Activated T-cell treated with anti-CD3 and anti-CD28 coated beads for 48 hours (primary cell): ENCODE measurements at places on chromosomes 4 and X.

- no peak for DNase-seq
These were observed 846.7 kb upstream of the EPHA5 start for GRCh38 chr4:66516940-66517339.

- no peak for DNase-seq
These were observed 25.9 kb upstream of the ING2 start for GRCh38 chr4:183478926-183479325.

- DNase-seq, result no peak
These were observed 148.6 kb downstream of the EPHA5 start for GRCh38 chr4:65521666-65522065.

DNA sequence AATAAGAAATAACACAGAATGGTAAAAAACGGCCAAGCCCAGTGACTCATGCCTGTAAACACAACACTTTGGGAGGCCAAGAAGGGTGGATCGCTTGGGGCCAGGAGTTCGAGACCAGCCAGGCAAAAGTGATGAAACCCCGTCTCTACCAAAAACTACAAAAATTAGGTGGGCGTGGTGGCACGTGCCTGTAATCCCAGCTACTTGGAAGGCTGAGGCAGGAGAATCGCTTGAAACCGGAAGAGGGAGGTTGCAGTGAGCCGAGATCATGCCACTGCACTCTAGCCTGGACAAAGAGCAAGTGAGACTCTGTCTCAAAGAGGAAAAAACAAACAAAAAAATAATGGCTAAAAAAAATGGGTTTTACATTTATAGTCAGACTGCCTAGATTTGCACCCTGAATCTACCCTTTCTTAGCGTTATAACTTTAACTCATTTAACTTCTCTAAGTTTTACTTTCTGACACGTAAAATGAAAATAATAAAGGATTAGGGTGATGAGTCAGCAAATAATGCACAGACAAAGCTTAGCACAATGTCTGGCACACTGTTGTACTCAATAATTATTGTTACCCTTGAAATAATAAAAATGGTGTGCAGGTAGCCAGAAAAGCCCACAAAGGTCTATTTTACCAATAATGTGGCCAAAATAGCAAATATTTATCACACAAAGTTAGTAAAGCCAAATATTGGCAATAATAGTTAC is 55.0 kb downstream of the ATP11C start:
- no peak for DNase-seq

- DNase-seq, result no peak
These were observed 23.7 kb upstream of the PNPLA4 start for GRCh38 chrX:7950865-7951264.
